ENCODE measurements at places on chromosomes 3 and 15. TPM values are rescaled to one million over a fixed set of nuclear protein-coding genes. Genes with fewer than 3 reads are reported as not detected.

Gene MOBP
- total RNA-seq = not detected

Gene PLA2G4E
- not detected for total RNA-seq

Gene ITGA11
- total RNA-seq = 4.5 TPM

Gene ABHD17C
- total RNA-seq = 5.0 TPM

DNA sequence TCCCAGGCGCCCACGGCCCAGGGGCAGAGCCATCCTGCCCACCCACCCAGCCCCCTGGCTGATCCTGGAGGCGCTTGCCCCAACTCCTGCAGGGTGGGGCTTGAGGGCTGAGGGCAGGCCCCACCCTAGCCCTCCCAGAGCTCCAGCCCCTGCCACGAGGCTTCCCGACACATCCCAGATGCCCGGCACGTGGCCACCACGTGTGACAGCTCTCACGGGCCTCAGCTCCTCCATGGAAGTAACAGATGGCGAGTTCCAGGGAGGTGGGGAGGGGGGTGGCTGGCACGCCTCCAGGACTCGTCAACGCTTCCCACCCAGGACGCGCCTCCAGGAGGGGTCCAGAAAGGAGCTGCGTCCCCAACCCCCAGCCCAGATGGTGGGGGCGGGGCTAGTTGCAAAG, 29.1 kb downstream of the PLXND1 start:
- no peak for DNase-seq

GRCh38 chr3:194340757-194341400, 10.2 kb downstream of the CPN2 start:
- DNase-seq = no peak

GRCh38 chr3:149892371-149892770, 78.3 kb downstream of the PFN2 start:
- no peak for DNase-seq

GRCh38 chr3:5053021-5053831, 68.9 kb upstream of the ARL8B start:
- no peak for DNase-seq
